ENCODE measurements at places on chromosomes 1 and 21.

- DNase-seq, result peak; percentile 7
Measured at GRCh38 chr1:20724364-20725188, 6.8 kb upstream of the KIF17 start.

- DNase-seq, result no peak
Measured at GRCh38 chr1:200354243-200354642, 55.6 kb downstream of the ZNF281 start.

DNA sequence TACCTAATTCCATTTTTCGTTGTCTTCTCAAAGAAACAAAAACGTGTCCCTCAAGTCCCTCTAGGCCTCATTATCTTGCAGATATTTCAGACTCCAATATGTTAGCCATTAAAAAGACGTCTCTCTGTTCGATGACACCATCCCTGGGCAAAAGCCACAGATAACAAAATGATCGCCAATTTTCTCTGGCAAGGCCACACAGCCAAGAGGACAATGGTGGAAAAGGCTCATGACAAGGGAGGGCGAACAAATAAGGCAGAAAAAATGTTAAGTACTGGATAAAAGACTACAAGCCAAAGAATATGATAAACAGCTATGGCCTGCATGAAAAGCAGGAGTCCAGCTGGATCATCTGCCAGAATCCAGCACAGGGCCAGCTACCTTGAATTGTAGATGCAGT lies 82.9 kb downstream of the TBX15 start:
- no peak for DNase-seq

DNA sequence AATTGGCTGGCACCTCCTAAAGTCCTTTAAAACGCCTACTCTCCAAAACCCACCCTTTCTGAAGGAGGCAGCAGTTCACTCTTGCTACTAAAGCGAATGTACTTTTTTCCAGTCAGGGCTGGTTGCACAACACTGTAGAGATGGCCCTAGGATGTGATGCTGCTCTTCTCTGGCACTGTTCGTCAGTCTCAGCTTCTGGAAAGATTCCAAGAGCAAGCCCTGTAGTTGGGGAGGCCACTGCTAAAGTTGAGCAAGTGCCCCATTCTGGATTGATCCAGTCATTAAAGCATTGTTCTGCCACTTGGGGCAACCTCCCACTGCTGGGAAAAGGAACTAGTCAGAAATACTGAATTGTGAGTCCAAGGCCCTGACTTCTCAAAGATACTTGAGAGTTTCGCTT lies 28.5 kb upstream of the KCNQ4 start:
- no peak for DNase-seq

- DNase-seq, result no peak
Measured at GRCh38 chr1:192418552-192419285, 101.9 kb downstream of the RGS21 start.

GRCh38 chr1:1236176-1236763 lies 4.2 kb downstream of the B3GALT6 start:
- no peak for DNase-seq

GRCh38 chr1:98700228-98700627 lies 38.7 kb downstream of the SNX7 start:
- no peak for DNase-seq

GRCh38 chr1:56719171-56719570 lies 74.1 kb downstream of the PRKAA2 start:
- no peak for DNase-seq

- no peak for DNase-seq
Measured at GRCh38 chr1:51525295-51525694, 6.2 kb upstream of the EPS15 start.

- DNase-seq, result no peak
Measured at GRCh38 chr21:16117851-16118590, 388.2 kb downstream of the USP25 start.

DNA sequence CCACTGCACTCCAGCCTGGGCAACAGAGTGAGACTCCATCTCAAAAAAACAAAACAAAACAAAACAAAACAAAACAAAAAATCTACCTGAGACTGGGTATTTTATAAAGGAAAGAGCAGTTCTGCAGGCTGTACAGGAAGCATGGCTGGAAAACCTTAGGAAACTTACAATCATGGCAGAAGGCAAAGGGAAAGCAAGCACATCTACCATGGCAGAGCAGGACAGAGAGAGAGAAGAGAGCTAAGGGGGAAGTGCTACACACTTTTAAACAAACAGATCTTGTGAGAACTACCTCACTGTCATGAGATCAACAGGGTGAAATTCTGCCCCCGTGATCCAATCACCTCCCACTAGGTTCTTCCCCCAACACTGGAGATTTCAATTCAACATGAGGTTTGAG lies 198.3 kb upstream of the SAMSN1 start:
- DNase-seq, result no peak

DNA sequence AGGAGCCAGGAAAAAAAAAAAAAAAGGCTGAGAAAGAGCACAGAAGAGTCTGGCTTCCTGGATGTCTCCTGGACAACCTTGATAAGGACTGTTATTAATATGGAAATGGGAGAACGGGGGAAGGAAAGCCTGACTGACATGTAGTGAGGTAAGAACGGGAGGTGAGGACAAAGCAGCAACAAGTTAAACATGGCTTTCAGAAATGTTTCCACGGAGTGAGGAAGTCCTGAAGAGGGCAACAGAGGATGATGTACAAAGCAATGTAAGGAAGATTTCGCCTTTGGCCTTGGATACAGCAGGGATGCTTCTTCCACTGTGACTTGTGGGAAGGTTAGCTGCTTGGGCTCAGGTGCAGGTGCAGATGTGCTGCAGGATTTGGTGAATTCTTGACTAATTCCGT lies 11.9 kb upstream of the NIBAN1 start:
- DNase-seq, result no peak

DNA sequence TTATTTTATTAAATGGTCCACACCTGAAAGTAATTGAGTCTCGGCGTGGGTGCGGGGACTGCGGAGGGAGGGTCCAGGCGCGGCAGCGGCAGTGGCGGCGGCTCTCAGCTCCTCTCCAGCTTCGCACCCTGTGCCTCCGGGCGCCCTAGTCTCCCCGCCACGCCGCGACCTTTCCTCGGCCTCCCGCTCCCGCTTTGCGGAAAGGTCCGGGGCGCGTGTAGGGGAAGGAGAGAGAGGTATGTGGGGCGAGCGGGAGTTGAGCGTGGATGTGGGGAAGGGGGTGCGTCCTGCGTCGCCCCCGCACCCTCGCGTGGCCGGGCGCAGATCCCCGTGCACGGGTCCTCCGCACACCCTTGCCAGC lies 13.4 kb upstream of the ALX3 start:
- DNase-seq, result peak; percentile 19

DNA sequence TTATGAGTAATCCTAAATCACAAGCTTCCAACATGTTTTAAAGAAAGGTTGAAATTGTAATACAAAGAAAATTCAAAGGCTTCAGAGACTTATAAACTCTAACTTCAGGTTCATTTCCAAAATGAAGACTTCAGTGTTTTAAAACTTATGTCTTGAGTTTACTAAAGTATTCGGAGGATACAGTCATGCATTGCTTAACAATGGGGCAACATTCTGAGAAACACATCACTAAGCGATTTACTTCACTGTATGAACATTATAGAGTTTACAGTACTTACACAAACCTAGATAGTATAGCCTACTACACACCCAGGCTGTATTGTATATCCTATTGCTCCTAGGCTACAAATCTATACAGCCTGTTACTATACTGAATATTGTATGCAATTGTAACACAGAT lies 38.3 kb downstream of the CEP170 start:
- DNase-seq, result no peak

- no peak for DNase-seq
Measured at GRCh38 chr1:94554580-94554979, 13.0 kb upstream of the F3 start.

- no peak for DNase-seq
Measured at GRCh38 chr21:37944496-37944895, 28.2 kb upstream of the KCNJ6 start.

DNA sequence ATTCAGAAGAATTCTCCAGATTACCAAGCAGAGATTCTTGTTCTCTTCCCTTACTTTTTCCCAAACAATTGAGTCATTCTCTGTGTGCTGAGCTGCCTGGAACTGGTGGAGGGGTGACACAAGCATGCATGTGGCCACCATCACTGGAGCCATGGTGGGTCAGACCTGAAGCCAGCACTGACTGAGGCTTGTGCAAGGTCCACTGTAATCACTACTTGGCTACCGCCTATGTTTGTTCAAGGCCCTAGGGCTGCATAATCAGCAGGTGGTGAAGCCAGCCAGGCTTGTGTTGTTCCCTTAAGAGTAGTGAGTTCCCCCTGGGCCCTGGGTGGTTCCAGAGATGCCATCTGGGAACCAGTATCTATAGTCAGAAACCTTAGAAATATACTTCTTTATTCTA lies 183.8 kb downstream of the DNAH14 start:
- no peak for DNase-seq

DNA sequence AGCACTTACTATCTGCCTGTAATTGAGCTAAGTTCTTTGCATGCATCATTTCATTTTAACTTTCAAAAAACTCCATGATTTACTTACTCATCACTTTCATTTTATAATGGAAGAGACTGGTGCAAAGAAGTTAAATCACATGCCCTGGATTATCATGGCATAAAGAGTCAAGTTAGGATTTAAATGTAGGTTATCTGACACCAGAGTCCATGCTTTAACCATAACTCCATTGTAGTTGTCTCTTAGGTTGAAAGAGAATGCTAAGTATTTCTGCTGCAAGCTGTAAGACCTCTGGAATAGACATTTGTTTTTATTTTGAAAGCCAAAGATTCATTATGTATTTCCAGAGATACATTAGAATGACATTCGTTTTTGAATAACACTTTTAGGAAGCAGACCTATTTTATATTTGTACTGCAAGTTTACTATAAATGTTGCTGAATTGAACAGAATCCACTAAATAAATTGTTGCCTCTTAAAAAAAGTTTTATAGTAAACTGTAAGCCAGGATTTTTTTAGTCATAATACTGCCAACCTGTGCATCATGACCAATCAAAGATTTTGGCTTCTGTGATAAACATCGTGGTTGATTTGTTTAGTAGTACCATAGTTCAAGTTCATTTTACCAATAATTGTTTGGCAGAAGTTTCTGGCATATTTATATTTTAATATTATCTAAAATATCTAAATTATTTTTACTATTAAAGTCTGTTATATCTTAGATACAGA lies 26.1 kb downstream of the CFH start:
- no peak for DNase-seq

DNA sequence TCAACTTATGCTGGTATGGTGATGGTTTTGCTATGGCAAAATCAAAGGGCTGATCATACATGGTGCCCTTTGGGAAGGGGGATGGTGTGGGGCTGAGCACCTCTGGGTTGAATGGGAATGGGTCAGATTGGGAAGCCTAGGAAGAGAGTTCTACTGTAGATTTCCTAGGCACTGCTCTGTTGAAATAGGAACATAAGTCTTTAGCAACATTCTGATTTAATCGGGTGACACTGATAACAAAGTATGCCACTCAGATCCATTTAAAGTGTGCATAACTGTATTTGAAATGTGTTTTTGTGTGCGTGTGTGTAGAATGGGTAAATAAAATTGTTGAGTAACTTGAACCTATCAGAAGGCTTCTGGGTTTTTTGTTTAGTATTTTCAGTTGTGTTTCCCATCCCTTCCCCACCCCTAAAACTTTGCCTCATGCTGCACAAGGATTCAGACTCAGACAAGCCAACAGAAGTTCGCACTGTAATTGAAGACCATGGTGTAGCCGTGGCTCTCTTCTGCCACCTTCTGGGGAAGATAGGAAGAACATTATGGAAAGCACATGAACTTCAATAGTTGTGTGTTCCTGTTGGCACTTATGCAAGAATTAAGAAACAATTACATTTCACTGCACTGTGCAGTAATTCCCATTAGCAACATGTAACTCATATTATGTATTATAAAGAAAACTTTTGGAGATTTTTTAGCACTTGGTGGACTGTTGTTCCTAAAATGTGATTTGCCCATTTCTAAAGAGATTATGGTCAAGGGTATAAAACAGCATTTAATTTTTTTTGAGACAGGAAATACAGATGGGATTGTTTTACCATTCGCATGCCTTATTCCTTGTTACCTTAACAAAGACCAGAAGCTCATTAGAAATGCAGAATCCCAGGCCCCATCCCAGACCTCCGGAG lies 10.9 kb upstream of the C4BPB start:
- peak; percentile 70 for DNase-seq

DNA sequence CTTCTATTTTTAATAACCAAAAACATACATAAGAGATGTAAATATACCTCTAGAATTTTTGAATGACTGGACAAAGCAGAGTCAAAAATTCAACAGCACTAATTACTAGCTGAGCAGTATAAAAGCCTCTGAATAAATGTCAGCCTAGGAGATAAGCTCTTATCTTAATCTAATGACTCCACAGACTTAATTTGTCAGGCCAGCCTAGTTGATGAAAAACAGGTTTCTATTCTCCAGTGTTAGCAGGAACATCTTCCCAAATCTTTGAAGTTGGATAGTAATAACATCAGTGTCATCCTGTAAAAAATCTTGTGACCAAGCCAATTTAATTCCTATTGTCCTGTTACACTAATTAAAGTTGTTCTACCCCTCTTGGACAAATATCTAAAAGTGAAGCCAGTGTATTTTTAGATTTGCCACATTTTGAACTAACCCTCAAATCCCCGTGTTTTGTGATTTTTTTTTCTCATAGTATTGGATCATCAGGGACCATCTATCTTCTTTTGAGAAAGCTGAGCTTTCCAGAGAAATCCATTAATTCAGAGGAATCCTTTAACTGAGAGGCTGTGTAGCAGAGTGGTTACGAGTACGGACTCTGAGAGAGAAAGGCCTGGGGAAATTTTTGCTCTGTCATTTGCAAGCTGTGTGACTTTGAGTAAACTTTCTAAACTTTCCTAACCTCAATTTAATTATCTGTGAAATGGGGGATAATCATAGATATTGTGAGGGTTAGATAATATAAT lies 41.2 kb downstream of the LMO4 start:
- no peak for DNase-seq

DNA sequence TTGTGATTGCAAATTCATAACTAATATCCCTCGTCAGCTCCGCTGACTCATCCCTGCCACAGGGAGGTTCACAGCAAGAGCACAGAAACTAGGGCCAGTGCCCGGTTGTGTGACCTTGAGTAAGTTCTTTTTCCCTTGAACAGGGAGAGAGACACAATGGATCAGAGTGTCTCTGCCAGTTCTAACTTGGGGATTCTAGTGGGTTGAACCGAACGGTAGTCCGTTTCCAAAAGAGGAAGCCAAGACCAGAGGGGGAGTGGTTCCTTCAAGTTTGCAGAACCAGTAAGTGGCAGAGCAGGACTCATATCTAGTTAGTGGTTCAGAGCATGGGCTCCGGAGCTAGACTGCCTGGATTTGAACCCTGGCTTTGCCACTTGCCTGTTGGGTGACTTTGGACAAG lies 4.9 kb upstream of the SHISA4 start:
- peak; percentile 29 for DNase-seq

GRCh38 chr1:150186789-150187559 lies 37.3 kb downstream of the PLEKHO1 start:
- peak; percentile 19 for DNase-seq

All from activated CD4-positive, alpha-beta memory T cell treated with anti-CD3 and anti-CD28 coated beads for 36 hours (primary cell).